ENCODE measurements at places on chromosomes 4 and X. TPM values are rescaled to one million over a fixed set of nuclear protein-coding genes. Genes with fewer than 3 reads are reported as not detected.

The F9 gene
- total RNA-seq = not detected

The BBS12 gene
- 4.1 TPM for total RNA-seq

The MFAP3L gene
- 25.3 TPM for total RNA-seq

GRCh38 chrX:7872042-7872441 is 29.1 kb downstream of the VCX start:
- no peaks in the 10 kb centered on the region for H3K36me3 ChIP-seq
- no peak for DNase-seq
- H3K27ac ChIP-seq = no peak overlapping the region
- H3K4me3 ChIP-seq = no peak overlapping the region
- no peaks in the 10 kb centered on the region for H3K27me3 ChIP-seq

- H3K36me3 ChIP-seq = peaks cover 11% of the 10 kb centered on the region
- no peak overlapping the region for H3K4me3 ChIP-seq
- no peaks in the 10 kb centered on the region for H3K4me1 ChIP-seq
These were observed 37.1 kb downstream of the HEPH start for GRCh38 chrX:66200855-66201795.

- no peaks in the 10 kb centered on the region for H3K36me3 ChIP-seq
- H3K4me3 ChIP-seq = no peak overlapping the region
- no peak for DNase-seq
- no peaks in the 10 kb centered on the region for H3K4me1 ChIP-seq
- no peak overlapping the region for H3K27ac ChIP-seq
These were observed 90.5 kb upstream of the TRIM2 start for GRCh38 chr4:153113838-153114105.

DNA sequence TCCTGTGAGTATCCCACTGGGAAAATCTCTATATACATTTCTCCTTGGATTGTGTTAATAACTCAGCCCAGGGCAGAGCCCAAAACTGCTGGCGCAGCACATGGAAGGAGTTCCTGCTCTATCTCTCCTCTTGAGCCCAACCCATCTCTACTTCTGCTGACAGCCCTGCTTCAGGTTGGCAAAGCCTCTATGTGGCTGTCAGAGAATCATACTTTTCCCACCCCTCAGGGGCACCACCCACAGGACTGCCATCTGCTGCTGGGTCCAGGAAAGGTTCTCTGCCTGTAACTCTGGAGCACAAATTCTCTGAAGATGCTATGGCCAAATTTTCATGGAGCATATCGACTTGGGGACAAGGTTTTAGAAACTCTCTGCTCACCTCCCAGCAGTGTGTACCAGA is 278.5 kb upstream of the EMCN start:
- H3K27me3 ChIP-seq = no peaks in the 10 kb centered on the region
- no peak for DNase-seq
- no peak overlapping the region for H3K27ac ChIP-seq

DNA sequence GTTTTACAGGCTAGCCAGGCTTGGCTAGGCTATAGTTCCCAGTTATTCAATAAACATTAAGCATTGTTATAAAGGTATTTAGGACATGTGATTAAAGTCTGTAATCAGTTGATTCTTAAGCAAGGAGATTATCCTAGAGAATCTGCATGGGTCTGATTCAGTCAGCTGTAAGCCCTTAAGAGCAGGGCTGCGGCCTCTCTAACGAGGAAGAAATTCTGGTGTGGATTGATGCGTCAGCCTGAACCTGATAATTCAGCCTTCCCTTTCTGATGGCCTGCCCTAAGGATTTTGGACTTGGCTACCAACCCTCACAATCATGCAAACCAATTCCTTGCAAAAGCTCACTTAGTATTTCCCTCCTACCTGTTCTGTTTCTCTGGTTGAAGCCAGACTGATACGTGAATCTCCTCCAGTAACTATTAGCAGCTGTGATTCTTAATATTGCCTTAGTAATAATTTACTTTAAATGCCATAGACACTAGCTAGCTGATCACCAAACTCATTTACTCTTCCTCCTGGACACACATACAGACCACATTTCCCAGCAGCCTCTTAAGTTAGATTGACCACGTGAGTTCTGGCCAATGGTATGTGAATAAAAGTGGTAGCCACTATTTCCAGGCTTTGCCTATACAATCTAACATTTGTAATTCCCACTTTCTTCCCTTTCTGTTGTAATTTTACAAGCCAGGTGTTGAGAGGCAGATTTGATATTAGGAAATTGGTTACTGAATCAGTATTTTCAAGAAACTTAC is 678.0 kb upstream of the INTU start:
- no peaks in the 10 kb centered on the region for H3K4me1 ChIP-seq
- H3K36me3 ChIP-seq = no peaks in the 10 kb centered on the region
- no peak overlapping the region for H3K4me3 ChIP-seq
- H3K27ac ChIP-seq = no peak overlapping the region
- no peaks in the 10 kb centered on the region for H3K27me3 ChIP-seq

Data from endodermal cell (in vitro differentiated cells).